Mesothelial cell of epicardium (in vitro differentiated cells): ENCODE measurements at places on chromosomes 3 and 15. TPM values are rescaled to one million over a fixed set of nuclear protein-coding genes. Genes with fewer than 3 reads are reported as not detected.

CELF6 gene
- total RNA-seq = 1.2 to 1.9 TPM (median 1.3 TPM) in 3 replicates

GHRL gene
- 0.73 to 1.9 TPM (median 0.96 TPM) in 3 replicates for total RNA-seq

SST gene
- 5.6 to 10.8 TPM (median 7.3 TPM) in 3 replicates for total RNA-seq

UBAP1L gene
- total RNA-seq = 10.7 to 11.6 TPM (median 10.9 TPM) in 3 replicates
